ENCODE measurements at places on chromosomes 2 and 18.

- no peak for DNase-seq
These were observed 155.0 kb downstream of the TTC32 start for GRCh38 chr2:19746611-19747309.

- no peak for DNase-seq
These were observed 21.9 kb upstream of the PAX3 start for GRCh38 chr2:222320436-222321395.

GRCh38 chr2:64329848-64330247, 124.1 kb upstream of the LGALSL start:
- DNase-seq, result no peak

DNA sequence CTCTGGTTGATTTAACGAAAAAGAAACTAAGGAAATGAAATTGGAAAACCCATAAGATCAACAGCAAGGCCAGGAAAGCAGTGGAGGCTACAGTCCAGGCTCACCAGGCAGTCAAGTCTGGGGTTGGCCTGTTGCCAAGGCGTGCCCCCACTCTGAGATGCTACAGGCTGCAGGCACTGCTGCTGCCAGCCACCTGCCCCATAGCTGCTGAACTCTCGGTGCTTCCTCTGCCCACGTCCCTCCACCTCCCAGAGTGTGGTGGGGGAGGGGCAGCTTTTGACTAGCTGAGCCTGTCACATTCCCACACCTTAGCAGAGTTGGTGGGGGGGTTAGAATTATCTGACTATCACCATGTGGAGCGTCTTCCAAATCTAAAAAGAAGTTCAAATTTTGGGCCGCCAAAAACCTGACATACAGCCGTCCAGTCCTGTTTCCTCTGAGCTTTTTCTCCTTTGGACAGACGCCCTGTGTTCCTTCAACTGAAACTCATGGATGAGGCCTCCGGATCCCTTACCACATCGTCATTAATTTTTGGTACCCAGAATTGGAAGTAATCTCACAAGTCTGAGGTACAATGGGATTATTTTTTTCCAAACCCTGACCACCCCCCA, 3.9 kb upstream of the SH3RF3 start:
- DNase-seq, result no peak

DNA sequence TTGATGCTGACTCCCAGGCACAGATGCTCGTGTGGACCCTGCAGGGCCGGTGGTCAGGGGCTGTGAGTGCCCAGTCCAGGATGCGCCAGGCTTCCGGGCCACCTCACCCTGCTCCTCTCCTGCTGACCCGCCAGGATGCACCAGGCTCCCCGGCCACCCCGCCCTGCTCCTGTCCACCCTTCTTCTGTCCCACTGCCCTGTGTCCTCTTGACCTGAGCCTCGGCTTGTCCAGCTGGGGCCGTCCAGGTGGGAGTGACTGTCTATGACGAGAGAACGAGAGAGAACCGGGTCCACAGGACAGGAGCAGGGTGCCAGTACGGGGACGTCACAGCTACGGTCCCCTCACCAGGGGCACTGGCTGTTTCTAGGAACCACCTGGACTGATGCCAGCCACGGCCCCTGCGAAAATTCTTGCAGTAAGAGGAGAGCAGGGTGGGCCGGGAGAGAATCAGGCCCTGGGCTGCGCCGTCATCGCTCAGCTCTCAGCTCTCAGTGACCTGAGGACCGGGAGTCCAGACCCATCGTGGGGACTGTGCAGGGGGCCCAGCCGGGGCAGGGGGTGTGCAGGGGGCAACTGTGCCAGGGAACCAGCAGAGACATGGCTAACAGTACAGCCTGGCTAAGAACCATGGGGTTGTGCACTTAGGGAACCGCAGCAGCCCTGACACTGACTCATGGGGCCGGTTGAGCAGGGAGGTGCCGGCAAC, 12.9 kb upstream of the NFATC1 start:
- DNase-seq, result no peak

GRCh38 chr18:76686737-76687231, 135.6 kb upstream of the ZNF236 start:
- peak; percentile 23 for DNase-seq

DNA sequence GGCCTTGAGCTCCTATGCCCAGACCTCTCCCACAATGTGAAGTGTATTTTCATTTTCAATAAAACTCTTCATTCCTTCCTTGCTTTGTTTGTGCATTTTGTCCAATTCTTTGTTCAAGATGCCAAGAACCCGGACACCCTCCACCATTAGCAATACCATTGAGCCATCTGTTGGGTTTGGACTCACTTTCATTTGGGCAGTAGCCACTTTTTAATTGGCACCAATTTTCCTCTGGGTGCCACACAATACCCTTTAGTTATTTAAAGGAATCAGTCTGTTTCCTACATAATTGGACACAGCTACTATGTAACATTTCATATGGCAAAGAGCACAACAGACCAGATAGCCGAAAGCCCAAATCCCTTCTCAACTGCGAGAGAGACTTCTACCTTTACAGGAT, 22.5 kb upstream of the SLC35G4 start:
- DNase-seq, result no peak

DNA sequence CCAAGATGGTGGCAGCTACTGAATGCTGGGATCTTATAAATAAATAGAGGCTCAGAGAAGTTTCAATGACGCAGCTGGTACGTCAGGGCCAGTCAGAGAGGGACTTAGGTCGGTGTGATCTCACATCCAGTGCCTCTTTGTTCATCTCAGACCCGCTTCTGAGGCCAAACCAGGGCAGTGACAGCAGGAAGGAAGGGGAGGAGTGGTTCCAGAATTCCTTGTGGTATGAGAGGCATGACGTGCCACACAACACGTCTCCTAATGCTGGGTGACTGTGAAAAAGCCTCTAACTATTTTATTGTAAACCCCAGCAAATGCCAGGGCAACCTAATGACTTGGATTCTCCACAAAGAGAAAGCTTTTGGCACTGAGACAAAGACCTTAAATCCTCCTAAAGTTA, 423.3 kb downstream of the LPIN1 start:
- peak; percentile 54 for DNase-seq

GRCh38 chr2:85243101-85244072, 84.4 kb downstream of the TGOLN2 start:
- DNase-seq, result no peak

DNA sequence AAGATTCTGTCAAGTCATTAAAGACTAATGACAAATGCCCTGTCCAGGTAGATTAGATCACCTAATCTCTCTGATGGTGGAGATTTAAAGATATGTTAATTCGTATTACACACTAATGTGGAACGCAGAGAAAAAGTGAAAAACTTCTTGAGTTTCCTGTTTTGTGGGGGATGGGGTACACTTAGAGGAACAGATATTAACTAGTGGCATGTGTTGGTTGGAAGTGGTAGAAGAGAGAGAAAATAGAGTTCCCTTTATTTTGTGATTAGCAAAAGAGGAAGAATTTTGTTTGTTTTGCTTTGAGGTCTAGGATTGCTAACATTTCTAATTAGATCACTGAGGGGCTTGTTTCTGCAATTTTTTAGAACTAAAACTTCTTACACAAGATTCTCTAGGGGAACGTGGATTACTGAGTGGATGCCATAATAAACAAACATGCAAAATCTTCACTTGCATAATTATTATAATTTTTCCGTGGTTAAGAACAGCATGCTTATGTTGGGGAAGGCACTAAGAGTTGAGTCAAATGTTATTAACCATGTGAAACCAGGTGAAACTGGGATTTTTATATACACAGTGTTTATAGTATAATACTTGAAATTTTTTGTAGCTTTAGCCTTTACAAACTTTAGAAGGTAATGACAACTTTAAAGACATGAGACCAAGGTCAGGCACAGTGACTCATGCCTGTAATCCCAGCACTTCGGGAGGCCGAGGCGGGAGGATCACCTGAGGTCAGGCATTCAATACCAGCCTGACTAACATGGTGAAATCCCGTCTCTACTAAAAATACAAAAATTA, 97.4 kb upstream of the STK17B start:
- DNase-seq, result no peak

- DNase-seq, result no peak
These were observed 31.4 kb upstream of the PHLPP1 start for GRCh38 chr18:62683935-62684334.

Data from fibroblast of skin of left biceps (primary cell).